ENCODE measurements at places on chromosomes 5 and 9.

DNA sequence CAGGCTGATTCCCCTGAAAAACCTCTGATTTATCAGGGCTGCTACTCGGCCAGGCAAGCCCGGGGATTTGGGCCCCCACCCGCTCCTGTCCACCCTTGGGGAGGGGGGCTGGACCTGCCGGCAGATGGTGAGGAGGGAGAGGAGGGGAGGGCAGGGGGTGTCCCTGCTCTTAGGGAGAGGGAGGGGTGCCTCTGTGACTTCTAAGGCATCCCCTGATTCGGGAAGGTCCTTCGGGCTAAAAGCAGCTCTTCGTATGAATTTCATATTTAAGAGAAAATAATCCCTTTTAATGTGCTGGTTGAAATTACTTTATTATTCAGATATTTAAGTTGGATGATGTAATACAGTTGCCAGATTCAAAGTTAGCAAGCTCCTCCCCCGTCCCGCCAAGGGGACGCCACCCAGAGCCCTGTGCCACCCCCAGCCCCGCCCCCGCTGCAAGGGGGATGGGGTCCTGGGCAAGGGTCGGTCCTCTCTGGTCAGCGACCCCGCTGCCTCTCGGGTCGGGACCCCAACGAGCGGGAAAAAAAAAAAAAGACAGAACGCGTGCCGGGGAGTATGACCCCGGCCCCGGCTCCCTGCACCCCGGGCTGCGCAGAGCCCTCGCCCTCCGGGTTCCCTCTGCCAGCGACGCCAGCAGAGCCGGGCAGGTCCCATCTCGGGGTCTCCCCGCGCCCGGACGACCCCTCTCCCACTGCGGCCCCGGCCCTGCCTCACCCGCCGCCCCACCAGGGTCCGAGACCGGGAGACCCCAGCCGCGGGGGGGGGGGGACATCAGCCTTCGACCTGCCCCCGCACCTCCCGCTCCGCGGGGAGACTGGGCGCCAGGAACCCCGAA lies 12.4 kb downstream of the LHX3 start:
- no peak for DNase-seq

DNA sequence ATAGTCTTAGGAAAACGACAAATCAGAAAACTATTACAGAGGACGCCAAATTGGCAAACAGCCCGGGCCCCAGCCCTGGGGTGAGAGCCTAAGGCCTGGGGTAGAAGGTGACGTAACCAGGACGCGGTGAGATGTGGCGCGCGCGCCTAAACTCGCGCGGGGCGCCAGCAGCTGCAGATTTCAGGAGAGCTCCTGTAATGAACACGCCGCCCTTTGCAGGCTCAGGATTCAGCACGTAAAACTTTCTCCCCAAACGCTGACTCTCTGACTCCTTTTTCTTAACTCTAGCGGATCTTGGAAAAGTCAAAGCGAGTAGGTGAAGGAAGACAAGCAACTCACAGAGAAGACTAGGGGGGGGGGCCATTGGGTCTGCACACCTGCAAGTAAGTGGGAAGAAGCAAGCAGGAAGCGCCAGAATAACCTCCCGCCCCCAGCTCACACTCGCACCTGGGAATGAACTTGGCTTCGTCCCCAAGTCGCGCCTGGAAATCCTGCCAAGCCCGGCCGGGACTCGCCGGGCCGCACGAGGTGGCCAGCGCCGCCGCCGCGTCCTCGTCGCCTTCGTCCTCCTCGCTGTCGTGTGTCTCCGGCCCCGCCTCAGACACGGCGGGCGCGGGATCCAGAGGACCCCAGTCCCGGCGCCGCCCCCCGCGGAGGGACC lies 822 bp downstream of the RASEF start:
- no peak for DNase-seq

DNA sequence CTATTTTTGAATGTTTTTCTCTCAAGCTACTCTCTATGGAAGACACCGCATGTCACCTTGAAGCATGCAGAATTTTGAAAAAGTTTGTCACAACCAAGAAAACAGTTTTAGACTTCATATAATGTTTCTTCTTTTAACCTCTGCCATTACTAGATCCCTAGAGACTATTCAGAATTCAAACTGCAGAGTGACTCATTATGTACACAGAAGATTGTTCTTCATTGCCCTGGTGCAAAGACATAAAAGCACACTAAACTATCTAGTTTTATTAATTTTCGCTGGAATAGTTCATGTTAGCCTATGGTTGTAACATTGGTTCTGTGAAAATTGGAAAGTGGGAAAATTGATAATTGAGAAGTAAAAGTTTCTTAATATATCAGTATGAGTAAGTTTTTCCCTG lies 18.4 kb downstream of the F2RL2 start:
- DNase-seq, result no peak

DNA sequence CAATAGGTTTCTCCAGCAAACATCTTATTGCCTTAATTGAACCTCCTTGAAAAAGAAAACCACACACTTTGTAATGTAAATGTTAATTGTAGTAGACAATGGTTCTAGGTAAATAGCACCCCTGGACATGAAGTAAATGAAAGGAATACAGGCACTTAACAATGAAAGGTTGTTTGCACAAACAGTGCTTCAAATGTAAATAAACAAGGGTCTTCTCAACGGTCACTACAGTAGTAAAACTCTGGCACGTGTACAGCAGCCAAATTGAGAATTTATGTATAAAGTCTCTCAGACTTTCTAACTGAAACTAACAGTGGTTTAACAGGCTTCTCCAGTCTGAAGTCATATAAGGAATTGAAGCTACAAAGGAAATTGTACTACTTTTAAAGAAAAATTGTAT lies 218.3 kb downstream of the MEF2C start:
- DNase-seq, result no peak

GRCh38 chr5:56064984-56065383 lies 70.2 kb upstream of the IL6ST start:
- DNase-seq, result no peak

- DNase-seq, result no peak
Measured at GRCh38 chr9:129322022-129322621, 144.1 kb upstream of the IER5L start.

- no peak for DNase-seq
Measured at GRCh38 chr5:119743927-119744326, 114.6 kb downstream of the FAM170A start.

Measured in NK-92 treated with Interleukin-12 subunit alpha and Interleukin-12 subunit beta, amount 100 ng/mL, for 24 hours (cell line).